ENCODE measurements at places on chromosomes 3 and 15.

DNA sequence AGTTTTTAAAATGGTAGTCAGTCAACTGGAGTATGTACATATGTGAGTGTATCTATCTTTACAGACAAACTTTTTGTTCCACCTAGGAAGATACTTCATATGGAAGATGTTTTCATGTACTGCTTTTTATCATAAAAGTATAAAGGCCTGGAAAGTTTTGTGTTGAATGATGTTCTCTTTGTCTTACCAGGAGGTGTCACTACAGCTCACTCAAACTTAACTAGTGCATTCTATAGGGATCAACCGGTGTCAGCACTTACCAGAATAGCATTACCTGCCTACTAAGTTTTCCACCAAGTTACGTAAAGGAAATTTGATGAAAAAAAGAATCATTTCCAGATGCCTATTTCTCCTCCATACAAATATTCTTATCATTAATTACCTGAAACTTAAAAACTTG lies 522.6 kb upstream of the SEMA6D start:
- no peak for DNase-seq

DNA sequence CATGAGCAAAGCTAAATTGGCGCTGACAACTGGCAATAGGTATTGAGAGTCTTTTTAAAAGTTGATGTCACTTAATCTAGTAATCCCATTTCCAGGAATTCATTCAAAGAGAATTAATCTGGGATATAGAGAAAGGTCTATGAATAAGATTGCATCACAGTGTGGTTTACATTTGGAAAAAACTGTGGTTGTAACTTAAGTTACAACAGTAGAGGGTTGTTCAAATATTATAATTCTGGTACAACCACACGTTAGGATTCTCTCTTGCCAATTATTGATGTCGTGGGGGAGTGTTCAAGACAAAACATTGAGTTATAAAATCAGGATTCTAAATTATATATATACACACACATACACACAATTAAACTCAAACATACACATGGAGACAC lies 79.8 kb downstream of the LIPC start:
- DNase-seq: no peak

GRCh38 chr3:133578548-133579191 lies 5.2 kb downstream of the CDV3 start:
- DNase-seq: no peak

DNA sequence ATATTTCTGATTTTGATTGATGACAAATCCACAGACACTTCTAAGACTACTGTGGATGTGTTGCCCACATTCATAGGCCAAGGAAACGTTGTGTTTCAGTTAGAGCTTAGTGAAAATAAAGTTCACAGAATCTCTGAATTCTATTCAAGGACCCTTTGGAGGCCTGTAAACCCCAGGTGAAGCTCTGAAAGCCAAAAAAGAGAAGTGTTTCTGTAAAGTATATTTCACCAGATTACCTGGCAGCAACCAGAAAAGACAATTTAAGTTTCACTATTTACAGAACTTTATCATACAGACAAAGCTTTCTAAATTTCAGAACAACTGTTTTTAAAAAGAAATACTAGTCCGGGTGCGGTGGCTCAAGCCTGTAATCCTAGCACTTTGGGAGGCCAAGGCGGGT lies 2.6 kb downstream of the CLPX start:
- DNase-seq: no peak

DNA sequence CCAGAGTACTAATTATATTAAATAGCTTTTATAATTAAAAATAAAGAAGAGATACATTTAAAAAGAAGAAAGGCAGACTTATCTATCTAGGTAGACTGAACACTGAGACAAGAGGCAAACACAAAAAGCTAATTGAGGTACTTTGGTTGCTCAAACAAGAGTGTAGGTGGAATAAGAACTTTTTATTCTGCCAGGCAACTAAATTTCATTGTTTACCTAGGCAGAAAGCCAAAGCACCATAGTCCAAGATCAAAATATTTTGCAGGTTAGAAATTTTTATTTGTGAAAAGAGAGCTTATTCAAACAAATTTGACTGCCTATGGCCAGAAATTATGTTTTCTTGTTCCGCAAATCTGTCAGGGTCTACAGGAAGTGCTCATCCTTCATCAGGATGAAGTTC lies 499.6 kb upstream of the GBE1 start:
- no peak for DNase-seq

GRCh38 chr3:108338901-108339545 lies 42.7 kb downstream of the HHLA2 start:
- DNase-seq: no peak

- DNase-seq: no peak
Observed at GRCh38 chr15:39255760-39256159, 325.1 kb upstream of the THBS1 start.

GRCh38 chr3:58580826-58581327 lies 3.7 kb upstream of the FAM107A start:
- no peak for DNase-seq

GRCh38 chr3:107578091-107578490 lies 55.3 kb downstream of the BBX start:
- DNase-seq: no peak

DNA sequence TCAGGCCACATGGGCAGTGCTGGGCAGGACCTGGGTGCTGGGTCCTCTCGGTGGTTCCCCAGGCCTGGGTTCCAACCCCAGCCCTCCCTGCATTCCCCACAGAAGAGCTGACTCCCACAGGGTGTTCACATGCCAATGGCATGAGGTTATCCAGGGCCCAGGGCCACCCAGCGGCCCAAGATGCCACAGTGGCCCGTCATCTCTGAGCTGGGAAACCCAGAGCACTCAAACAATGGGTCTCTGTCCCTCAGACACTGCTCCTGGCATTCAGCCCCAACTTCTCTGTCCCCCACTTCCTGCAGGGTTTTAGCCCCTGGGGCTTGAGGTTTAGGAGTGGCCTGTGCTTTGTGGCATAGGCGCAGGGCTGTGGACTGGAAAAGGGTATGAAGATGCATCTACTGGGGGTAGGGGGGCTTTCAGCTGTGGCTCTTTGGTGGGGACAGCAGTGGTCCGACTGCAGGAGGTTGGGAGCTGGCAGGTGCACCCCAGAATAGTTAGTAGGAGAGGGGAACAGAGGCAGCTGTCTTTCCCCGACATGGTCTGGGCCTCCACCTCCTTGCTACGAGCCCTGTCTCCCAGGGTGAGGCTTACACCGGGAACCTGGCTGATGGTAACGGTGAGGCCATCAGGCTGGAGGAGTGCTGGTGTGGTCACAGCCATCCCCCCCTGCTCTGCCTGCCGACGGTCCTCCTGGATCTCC lies 1.7 kb downstream of the CCDC9B start:
- no peak for DNase-seq

DNA sequence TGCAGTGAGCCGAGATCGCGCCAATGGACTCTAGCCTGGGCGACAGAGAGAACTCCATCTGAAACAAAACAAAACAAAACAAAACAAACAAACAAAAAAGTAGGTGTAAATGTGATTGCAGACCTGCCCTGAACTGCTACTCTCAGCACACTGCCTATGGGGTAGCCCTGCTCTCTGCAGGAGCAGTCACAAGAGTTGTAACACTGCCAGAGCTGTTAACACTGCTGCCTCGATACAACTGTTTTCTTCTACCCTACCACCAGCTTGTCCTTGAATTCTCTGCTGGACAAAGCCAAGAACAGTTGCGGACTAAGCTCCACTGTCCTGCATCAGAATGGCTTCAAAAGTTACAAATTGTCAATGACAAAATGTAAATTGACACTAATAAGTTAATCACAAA lies 89.3 kb downstream of the ALCAM start:
- DNase-seq: no peak

- DNase-seq: no peak
Observed at GRCh38 chr3:172624999-172625398, 85.9 kb downstream of the NCEH1 start.

DNA sequence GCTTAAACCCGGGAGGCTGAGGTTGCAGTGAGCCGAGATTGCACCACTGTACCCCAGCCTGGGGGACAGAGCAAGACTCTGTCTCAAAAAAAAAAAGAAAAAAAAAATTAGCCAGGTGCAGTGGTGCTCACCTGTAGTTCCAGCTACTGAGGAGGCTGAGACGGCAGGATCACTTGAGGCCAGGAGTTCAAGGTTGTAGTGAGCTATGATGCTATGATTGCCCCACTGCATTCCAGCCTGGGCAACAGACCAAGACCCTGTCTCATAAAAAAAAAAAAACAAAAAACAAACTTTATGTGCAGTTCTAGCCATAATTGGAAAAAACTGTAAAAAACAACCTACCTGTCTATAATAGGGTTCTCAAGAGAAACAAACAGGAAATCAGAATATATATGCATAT lies 39.9 kb upstream of the IGF2BP2 start:
- no peak for DNase-seq

GRCh38 chr15:67611370-67612369 lies 69.2 kb downstream of the MAP2K5 start:
- no peak for DNase-seq

DNA sequence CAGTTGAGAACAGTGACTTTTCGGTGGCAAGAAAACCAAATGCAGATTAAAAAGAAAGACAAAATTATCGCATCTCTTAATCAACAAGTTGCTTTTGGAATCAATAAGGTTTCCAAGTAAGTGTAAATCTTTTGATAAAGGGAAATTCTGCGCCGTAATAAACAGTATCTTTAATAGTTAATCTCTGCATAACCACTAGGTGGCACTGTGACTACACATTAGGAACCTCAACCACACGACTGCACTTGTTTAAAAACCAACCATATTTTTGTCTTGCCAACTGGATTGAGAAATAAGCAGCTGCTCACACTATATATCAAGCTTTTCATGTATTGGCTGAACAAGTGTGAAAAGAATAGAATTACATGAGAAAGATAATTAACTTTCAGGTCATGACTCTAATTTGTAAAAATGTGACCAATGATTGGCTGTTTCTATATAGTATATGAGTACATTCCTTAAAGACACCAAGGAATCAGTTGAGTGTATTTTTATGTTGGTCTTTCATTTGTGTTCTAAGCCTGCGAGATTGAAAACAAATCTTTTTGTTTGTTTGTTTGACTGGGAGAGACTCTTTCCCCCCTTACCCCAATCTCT lies 72.7 kb downstream of the DZIP3 start:
- DNase-seq: peak; percentile 82

GRCh38 chr3:156509189-156510174 lies 45.4 kb downstream of the SSR3 start:
- peak; percentile 68 for DNase-seq

GRCh38 chr15:48560321-48561051 lies 85.0 kb downstream of the FBN1 start:
- no peak for DNase-seq

- no peak for DNase-seq
Observed at GRCh38 chr3:156702367-156702766, 28.0 kb downstream of the TIPARP start.

- DNase-seq: no peak
Observed at GRCh38 chr15:58952751-58953150, 19.3 kb upstream of the SLTM start.

- DNase-seq: no peak
Observed at GRCh38 chr3:128397484-128397883, 69.2 kb downstream of the DNAJB8 start.

DNA sequence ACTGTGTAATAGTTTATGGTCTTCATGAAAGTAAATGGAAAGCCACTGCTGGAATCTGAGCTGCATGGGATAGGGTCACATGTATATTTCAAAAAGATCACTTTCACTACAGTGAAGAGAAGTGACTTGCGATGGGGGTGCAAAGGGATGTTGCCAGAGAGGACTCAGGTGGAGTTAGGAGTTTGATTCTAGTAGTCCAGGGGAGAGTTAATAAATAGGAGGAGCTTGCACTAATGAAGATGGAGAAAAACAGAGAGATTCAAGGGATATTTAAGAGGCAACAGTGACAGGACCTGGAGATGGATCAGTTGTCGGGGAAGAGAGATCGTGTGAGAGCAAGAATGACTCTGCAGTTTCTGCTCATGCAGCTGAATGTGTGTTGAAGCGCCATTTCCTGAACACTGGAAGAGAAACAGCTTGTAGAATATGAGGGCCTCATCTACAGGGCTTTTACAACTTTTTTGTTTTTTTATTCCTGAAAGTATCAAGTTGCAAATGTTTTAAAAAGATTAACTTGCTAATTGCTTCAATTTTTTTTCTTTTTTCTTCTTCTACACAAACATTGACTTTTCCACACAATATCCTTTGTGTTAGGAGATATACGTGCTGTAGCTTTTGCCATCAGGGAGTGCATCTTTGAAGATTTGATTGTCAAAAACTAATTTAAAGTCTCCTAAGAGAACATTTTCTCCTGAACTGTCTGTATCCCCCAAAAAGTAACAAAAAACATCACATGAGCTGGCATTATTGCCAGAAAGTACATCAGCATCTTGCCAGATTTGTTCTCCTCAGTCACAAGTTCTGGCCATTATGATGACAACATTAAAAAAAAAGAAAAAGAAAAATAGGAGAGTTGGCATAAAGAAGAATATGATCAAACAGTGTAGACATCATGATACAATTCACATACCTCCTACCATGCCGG lies 37.5 kb downstream of the SETMAR start:
- DNase-seq: no peak

- DNase-seq: no peak
Observed at GRCh38 chr3:169218314-169218983, 445.1 kb downstream of the MECOM start.

DNA sequence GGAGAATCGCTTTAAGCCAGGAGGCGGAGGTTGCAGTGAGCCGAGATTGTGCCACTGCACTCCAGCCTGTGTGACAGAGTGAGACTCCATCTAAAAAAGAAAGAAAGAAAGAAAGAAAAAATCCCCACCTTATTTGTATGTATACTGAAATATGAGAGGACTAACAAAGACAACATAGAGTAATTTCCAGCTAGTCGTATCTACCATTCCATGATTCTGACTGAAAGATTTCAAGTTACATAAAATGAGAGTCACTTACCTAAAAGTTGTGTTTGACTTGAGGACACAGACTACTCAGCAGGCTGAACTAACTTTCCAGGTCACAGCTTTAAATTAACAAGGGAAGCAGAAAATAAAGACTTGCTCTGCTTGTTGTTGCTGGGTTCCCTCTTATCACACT lies 18.8 kb upstream of the PRKCI start:
- no peak for DNase-seq

GRCh38 chr3:76824658-76825240 lies 215.2 kb upstream of the ROBO2 start:
- no peak for DNase-seq

GRCh38 chr15:31801152-31801551 lies 229.2 kb upstream of the CHRNA7 start:
- no peak for DNase-seq

DNA sequence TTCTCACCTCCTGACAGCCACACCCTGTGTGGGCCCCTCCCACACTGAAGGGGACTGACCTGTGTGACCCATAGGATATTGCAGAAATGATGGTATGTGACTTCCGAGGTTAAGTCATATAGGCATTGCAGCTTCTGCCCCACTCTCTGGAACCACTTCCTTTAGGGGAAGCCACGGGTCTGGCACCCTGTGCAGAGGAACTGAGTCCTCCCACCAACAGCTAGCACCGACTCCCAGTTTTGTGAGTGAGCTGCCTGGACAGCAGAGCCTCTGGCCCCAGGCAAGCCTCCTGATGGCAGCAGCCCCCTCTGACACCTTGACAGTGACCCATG lies 24.6 kb upstream of the SLC6A6 start:
- no peak for DNase-seq

DNA sequence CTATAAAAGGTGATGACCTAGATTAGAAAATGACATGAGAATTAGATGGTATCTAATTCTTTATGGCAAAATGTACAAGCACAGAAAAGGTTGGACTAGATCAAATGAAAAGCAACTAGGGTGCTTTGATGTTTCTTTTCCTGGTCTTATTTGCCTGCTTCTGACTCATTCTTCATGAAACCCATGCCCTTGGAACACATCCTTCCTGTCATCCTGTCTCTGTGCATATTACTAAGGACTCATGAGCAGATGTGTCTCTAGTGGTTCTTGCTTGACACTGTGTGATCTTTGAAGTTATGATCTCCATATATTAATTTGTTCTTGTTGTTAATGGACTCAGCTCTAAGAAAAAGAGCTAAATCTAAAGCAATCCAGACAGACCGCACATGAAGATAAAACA lies 314.0 kb downstream of the ERC2 start:
- DNase-seq: no peak

All from NCI-H2029 treated with DMSO at 0.1 percent for 48 hours (cell line).